ENCODE measurements at places on chromosomes 13 and 19.
A peak's percentile ranks its signal among the peaks of the same experiment; 100 is the strongest.

DNA sequence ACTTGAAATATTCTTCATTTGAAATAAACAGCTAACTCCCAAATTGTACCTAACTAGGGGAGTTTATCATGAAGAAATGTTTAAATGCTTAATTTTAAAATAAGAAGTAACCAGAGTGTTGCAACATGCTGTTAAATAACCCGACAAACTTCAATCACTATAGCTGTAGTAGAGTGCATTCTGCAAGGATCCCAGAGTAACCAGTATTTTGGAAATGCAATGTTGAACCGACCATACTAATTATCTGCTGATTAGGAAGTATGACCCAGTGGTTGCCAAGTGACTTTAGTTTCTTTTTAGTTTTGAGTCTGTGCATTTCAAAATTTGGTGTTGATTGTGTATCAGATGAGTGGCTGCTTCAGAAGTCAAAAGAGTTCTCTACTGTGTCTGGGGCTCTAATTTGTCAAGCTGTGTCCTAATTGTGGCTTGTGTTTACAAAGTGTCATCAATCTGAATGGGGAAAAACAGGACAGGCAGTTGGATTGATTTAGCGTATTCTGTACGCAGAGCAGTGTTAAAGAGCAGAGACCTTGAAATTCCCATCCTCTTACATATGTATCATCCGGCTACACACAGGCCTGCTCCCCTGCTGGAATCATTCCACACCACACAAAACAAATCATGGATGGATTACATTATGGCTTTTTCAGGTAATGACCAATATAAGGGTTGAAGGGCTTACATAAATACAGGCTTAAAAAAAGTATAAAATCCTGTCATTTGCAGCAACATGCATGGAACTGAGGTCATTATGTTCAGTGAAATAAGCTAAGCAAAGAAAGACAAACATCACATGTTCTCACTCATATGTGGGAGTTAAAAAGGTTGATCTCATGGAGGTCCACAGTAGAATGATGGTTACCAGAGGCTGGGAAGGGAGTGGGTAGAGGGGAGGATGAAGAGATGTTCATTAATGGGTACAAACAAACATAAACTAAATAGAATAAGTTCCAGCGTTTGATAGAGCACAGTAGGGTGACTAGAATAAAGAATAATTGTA is 351.5 kb downstream of the KLF12 start:
- no peak for DNase-seq

- DNase-seq = no peak
Observed at GRCh38 chr13:48975101-48975855, 434 bp upstream of the FNDC3A start.

GRCh38 chr13:66563076-66563475 is 667.1 kb downstream of the PCDH9 start:
- no peak for DNase-seq

DNA sequence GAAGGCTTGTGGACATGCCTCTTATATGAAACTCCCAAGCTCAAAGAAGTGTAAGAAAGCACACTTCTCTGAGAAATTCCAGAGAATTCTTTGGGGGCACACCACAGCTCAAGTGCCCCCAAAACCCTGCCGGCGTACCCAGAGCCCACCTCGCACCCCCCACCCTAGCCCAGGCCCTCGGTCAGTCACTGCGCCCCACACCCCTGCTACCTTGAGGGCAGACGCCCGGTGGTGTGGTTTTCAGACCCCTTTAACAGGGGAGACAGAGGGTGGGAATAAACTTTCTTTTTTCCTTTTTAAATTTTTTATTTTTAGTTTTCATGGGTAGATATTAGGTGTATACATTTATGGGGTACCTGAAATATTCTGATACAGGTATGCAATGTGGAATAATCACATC is 29.5 kb downstream of the PEPD start:
- no peak for DNase-seq

DNA sequence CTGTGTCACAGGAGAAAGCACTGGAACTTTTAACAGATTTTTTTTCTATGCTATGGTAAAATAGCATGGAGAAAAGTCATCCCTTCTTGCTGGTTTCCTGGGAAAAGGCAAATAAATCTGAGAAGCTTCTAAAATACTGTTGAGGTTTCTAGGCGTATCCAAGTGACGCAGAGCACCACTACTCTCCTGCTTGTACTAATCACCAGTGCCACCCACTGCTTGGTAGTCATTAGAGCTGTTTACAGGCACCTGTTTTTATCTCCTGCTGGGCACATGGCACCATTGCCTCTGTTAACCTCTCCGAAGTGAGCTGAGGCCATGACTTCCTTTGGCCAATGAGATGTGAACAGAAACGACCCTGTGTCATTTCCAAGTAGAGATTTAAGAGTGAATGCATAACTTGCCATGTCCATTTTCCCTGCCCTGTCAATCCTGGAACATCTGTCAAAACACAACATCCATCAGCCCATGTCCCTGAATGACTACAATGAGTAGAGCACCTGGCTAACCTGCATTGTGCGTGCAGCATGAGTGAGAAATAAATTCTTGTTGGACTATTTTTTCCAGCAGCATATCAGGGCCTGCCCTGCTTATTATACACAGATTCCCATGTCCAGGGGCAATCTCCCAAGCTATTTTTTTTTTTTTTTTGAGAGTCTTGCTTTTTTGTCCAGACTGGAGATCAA is 17.3 kb upstream of the OXGR1 start:
- no peak for DNase-seq

- no peak for DNase-seq
Observed at GRCh38 chr19:48821633-48822032, 10.8 kb upstream of the BCAT2 start.

- DNase-seq = no peak
Observed at GRCh38 chr13:110925023-110925612, 10.2 kb upstream of the ANKRD10 start.

DNA sequence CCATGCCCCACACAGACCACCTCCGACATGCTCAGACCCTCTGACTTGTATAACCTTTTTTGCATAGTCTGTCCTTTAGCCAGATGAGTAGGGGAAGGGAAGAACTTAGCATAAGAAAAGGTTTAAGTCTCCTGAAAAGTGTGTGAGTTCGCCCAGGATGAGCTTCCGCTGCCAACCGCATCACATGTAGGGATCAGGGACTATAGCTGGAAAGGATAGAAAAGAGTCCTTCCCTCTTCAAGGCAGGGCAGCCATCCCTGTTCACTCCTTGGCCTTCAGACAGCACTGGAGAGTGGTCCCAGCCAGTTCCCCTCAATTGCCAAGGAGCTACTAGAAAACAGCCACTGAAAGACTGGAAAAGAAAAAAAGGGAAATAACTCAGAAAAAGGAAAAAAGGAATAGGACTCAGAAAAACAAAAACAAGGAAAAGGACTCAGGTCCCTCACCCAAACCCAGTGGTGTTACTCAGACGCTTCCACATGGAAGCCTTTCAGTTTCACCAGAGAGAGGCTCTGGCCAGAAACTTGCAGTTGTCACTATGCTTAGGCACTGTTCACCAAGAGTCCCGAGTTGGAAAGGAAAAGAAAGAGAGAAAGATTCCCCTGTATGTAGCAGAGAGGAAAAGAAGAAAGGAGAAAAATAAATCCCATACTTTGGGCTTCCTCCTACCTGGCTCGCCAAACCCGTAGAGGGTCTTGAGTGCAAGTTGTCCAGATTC is 5.6 kb upstream of the TM9SF2 start:
- DNase-seq = no peak

DNA sequence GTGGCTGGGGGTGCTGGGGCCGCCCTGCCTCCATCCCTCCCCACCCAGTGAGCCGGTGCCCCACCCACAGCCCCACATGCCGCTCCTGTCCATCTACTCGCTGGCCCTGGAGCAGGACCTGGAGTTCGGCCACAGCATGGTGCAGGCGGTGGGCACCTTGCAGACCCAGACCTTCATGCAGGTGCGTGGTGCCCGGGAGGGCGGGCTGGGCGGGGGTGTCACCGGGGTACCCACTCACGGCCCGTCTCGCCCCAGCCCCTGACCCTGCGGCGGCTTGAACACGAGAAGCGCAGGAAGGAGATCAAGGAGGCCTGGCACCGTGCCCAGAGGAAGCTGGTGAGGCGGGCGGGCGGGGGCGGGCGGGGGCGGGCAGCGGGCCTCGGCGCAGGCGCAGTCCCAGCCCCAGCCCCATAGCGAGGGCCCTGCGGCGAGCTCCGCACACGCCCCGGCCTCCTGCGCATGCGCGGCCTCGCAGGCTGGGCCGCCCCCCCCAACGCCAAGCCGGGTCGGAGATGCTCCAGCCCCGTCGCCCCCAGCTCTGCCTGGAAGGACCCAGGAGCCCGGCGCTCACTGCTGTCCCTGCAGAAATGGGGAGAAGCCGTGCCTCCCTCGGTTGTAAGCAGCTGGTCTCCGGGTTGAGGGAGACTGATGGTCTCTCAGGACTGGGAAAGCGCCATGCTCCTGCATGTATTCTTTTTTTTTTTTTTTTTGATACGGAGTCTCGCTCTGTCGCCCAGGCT is 7.7 kb downstream of the ARHGAP45 start:
- peak; percentile 80 for DNase-seq

- no peak for DNase-seq
Observed at GRCh38 chr13:52009946-52010345, 1.3 kb downstream of the ATP7B start.

GRCh38 chr13:109727251-109727650 is 59.1 kb downstream of the IRS2 start:
- no peak for DNase-seq

Data from naive B cell (primary cell).